Activated naive CD8-positive, alpha-beta T cell treated with anti-CD3 and anti-CD28 coated beads, Interleukin-2, amount 10 ng/mL, durations not matched to agents 7 days and 5 days (primary cell): ENCODE measurements at places on chromosomes 6 and 20. TPM values are rescaled to one million over a fixed set of nuclear protein-coding genes. Genes with fewer than 3 reads are reported as not detected.
A peak's percentile ranks its signal among the peaks of the same experiment; 100 is the strongest.

GRCh38 chr6:35272005-35272404 lies 12.5 kb downstream of the ZNF76 start:
- no peak overlapping the region for H3K4me3 ChIP-seq
- DNase-seq: no peak
- no peak overlapping the region for H3K27ac ChIP-seq
- H3K36me3 ChIP-seq: peaks cover 4% of the 10 kb centered on the region
- H3K27me3 ChIP-seq: no peaks in the 10 kb centered on the region
- peaks cover 10% of the 10 kb centered on the region for H3K4me1 ChIP-seq

DNA sequence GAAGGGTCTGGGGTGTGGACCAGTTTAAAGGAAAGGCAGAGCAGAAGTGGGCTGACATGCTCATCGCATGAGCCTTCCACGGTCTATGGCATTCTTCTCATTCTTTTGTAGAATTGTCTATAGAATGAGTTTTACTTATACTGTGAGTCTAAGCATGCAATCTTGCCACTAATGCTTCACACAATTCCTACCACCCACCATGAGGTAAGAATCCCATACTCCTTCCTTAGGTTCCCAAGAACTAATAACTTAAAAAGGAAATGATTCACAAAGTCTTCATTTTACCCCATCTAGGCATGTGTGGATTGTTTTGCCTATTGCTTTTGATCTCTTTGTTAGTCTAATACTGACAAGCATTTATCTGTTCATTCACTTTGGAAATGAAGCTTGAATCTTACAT lies 195.2 kb downstream of the LY86 start:
- H3K36me3 ChIP-seq: no peaks in the 10 kb centered on the region
- DNase-seq: no peak
- no peak overlapping the region for H3K27ac ChIP-seq
- H3K4me3 ChIP-seq: no peak overlapping the region
- H3K27me3 ChIP-seq: peaks cover 24% of the 10 kb centered on the region
- peaks cover 4% of the 10 kb centered on the region for H3K4me1 ChIP-seq

DNA sequence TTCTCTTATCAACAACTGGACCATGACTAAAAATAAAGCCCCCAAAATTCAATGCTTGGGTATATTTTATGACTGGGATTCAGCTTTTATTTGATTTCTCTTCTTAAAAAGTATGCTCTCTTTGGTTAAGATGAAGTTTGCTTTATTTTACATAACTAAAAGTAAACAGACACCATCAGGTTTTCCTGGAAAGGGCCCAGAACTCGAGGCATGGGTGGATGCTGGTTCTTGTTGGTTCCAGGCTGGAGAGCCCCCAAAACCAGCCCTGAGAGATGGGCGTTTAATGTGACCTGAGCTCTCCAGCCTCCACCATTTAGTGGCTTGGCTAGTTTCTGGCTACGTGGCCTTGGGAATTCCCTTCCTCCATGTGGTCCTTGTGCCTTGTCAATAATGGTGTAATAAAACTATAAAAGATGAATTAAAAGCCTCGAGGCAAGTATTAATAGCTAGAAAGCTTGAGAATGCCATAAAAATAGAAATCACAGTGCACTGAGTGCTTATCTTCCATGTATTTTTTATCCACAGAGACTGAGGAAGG lies 34.1 kb downstream of the BANF2 start:
- no peak overlapping the region for H3K4me3 ChIP-seq
- peaks cover 16% of the 10 kb centered on the region for H3K27me3 ChIP-seq
- peaks cover 1% of the 10 kb centered on the region for H3K4me1 ChIP-seq
- DNase-seq: no peak
- no peak overlapping the region for H3K27ac ChIP-seq
- H3K36me3 ChIP-seq: no peaks in the 10 kb centered on the region

DNA sequence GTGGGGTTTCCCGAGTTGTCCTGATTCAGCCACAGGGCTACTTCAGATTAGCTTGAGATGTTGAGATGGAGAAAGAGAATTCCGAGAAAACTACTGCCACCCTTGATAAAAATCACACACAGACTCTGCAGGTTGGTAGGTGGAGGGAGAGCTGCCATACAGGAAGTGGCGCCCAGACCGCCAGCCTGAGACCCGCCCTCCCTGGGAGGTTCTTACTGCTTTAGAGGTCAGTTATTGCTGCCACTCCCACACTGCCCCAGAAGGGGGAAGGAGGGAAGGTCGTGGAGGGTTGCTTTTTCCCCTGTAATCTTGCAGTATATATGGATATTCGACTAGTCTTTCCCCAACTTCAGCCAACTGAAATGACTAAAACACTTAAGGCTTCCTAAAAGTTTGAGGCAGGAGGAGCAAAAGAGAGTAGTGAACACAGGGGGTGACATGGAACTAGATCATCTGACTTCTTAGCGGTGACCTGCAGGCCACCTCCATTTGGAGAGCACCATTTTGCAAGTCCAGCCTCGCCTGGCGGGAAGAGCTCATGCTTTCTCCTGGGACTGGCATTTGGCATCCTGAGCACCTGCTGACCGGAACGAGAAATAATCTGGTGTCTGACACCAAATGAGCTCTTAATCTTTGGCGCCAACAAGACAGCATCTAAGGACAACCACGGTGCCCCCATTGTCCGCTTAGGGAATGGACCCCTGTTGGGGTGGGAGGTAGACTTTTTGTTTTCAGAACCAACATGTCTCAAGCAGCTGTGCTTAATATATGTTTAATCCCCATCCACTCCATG lies 35.7 kb upstream of the SLC22A1 start:
- H3K4me1 ChIP-seq: peaks cover 5% of the 10 kb centered on the region
- H3K4me3 ChIP-seq: no peak overlapping the region
- no peaks in the 10 kb centered on the region for H3K27me3 ChIP-seq
- peaks cover 33% of the 10 kb centered on the region for H3K36me3 ChIP-seq

DNA sequence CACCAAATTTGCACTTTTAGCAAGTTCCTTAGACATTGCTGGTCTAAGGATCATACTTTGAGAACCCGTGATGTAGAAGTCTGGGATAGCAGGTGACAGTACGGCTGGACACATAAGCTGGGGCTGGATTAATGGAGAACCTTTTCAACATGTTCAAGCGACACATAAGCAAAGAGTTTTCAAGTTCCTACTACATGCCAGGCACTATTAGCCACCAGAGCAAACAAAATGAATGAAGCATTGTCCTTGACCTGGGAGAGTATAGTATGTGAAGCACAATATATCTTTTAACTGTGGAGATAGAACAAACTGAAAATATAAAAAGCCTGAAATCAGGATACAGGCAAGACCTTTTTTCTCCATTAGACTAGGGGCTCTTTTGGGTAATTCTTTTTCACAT lies 102.9 kb downstream of the ADGRG6 start:
- H3K4me1 ChIP-seq: peaks cover 4% of the 10 kb centered on the region
- no peak overlapping the region for H3K27ac ChIP-seq
- peaks cover 2% of the 10 kb centered on the region for H3K27me3 ChIP-seq
- H3K4me3 ChIP-seq: no peak overlapping the region
- H3K36me3 ChIP-seq: no peaks in the 10 kb centered on the region
- DNase-seq: no peak

GRCh38 chr6:37311741-37312473 lies 41.9 kb upstream of the RNF8 start:
- H3K27me3 ChIP-seq: no peaks in the 10 kb centered on the region
- peaks cover 18% of the 10 kb centered on the region for H3K4me1 ChIP-seq
- H3K36me3 ChIP-seq: peaks cover 18% of the 10 kb centered on the region
- no peak overlapping the region for H3K4me3 ChIP-seq

GRCh38 chr20:59404749-59405148 lies 104.3 kb downstream of the EDN3 start:
- H3K27ac ChIP-seq: no peak overlapping the region
- no peaks in the 10 kb centered on the region for H3K36me3 ChIP-seq
- H3K4me1 ChIP-seq: no peaks in the 10 kb centered on the region
- no peak overlapping the region for H3K4me3 ChIP-seq
- no peak for DNase-seq

- no peaks in the 10 kb centered on the region for H3K36me3 ChIP-seq
- H3K4me1 ChIP-seq: peaks cover 5% of the 10 kb centered on the region
- H3K27ac ChIP-seq: peak overlapping the region; percentile 58
- no peak overlapping the region for H3K4me3 ChIP-seq
Observed at GRCh38 chr6:170449835-170450753, 103.0 kb downstream of the PSMB1 start.

DNA sequence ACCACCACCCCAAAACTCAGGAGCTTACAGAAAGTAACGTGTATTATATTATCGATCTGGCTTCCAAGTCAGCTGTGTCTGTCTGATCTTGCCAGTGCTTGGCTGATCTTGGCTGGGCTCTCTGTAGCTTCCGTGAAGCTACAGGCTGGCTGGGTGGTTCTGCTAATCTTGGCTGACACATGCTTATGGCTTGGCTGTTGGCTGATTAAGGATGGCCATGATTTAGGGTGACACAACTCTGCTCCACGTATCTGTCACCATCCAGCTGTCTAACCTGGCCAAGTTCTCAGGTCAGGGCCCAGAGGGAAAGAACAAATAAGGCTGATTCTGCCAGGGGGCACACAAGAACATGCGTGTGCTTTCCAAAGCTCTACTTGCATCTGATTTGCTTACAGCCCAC lies 64.7 kb upstream of the PRL start:
- DNase-seq: no peak
- no peak overlapping the region for H3K27ac ChIP-seq
- H3K27me3 ChIP-seq: peaks cover 2% of the 10 kb centered on the region
- H3K4me1 ChIP-seq: no peaks in the 10 kb centered on the region
- no peaks in the 10 kb centered on the region for H3K36me3 ChIP-seq

GRCh38 chr20:37541326-37541725 lies 13.7 kb upstream of the BLCAP start:
- no peak for DNase-seq
- H3K4me1 ChIP-seq: no peaks in the 10 kb centered on the region
- H3K36me3 ChIP-seq: no peaks in the 10 kb centered on the region
- H3K27me3 ChIP-seq: peaks cover 18% of the 10 kb centered on the region

- H3K27me3 ChIP-seq: peaks cover 2% of the 10 kb centered on the region
- DNase-seq: no peak
- H3K4me1 ChIP-seq: no peaks in the 10 kb centered on the region
Observed at GRCh38 chr6:6981681-6982322, 126.0 kb upstream of the RREB1 start.

SERAC1 gene
- total RNA-seq: 4.1 TPM

LINC00237 gene
- not detected for total RNA-seq

LY86 gene
- total RNA-seq: 5.5 TPM

TREML2 gene
- total RNA-seq: 13.5 TPM

KHDC1L gene
- not detected for total RNA-seq
